GM12878 (cell line): ENCODE measurements at places on chromosomes 12 and 14. TPM values are rescaled to one million over a fixed set of nuclear protein-coding genes. Genes with fewer than 3 reads are reported as not detected.

INSM2 gene
- not detected in 2 replicates for total RNA-seq

PCED1B gene
- total RNA-seq, result 8.5 and 8.8 TPM in 2 replicates

HCAR1 gene
- 0.05 TPM in 2 replicates for total RNA-seq

CD163L1 gene
- total RNA-seq, result 0.49 and 0.74 TPM in 2 replicates

ZNF26 gene
- total RNA-seq, result 13.4 and 14.1 TPM in 2 replicates

DNAI7 gene
- not detected in 2 replicates for total RNA-seq

EIF2S3B gene
- 0.80 and 1.4 TPM in 2 replicates for total RNA-seq

KLRK1 gene
- 0.64 and 1.2 TPM in 2 replicates for total RNA-seq

MMP17 gene
- 0.43 TPM in 1 of 2 replicates, not detected in the other for total RNA-seq

NDRG2 gene
- total RNA-seq, result 0.49 and 0.56 TPM in 2 replicates

SYNDIG1L gene
- not detected in 2 replicates for total RNA-seq

DHRS4L2 gene
- 21.5 and 24.9 TPM in 2 replicates for total RNA-seq

CLEC4C gene
- total RNA-seq, result 3.7 and 3.8 TPM in 2 replicates

ETFBKMT gene
- total RNA-seq, result 0.56 and 1.4 TPM in 2 replicates

MMP19 gene
- not detected in 2 replicates for total RNA-seq

ZC2HC1C gene
- total RNA-seq, result 1.1 and 1.7 TPM in 2 replicates

ITGB7 gene
- 459 and 487 TPM in 2 replicates for total RNA-seq

TRPV4 gene
- 0.08 TPM in 1 of 2 replicates, not detected in the other for total RNA-seq

KCNC2 gene
- total RNA-seq, result not detected in 2 replicates

EXOC3L4 gene
- total RNA-seq, result not detected in 2 replicates

NKX2-1 gene
- total RNA-seq, result not detected in 2 replicates

TMTC2 gene
- 1.9 and 2.1 TPM in 2 replicates for total RNA-seq

CLEC1A gene
- not detected in 2 replicates for total RNA-seq

SLC25A21 gene
- total RNA-seq, result 0.08 and 0.72 TPM in 2 replicates

SLC7A7 gene
- 44.7 and 50.8 TPM in 2 replicates for total RNA-seq

PLEKHA5 gene
- total RNA-seq, result 0.33 and 0.51 TPM in 2 replicates

PLCZ1 gene
- total RNA-seq, result not detected in 2 replicates

RHOJ gene
- not detected in 2 replicates for total RNA-seq

AKAP6 gene
- 5.3 and 5.9 TPM in 2 replicates for total RNA-seq

LAG3 gene
- 4.2 and 5.2 TPM in 2 replicates for total RNA-seq

LRRIQ1 gene
- not detected in 2 replicates for total RNA-seq

C12orf56 gene
- total RNA-seq, result not detected in 2 replicates

NXPH4 gene
- 0.19 and 0.26 TPM in 2 replicates for total RNA-seq

GUCY2C gene
- 0.08 TPM in 1 of 2 replicates, not detected in the other for total RNA-seq

ALDH2 gene
- total RNA-seq, result 15.2 and 16.6 TPM in 2 replicates

PAH gene
- 1.0 and 1.9 TPM in 2 replicates for total RNA-seq
